NCI-H1092 treated with DMSO at 0.1 percent for 48 hours (cell line): ENCODE measurements at places on chromosomes 5 and 9.

- no peak for DNase-seq
Observed at GRCh38 chr5:31733371-31733770, 94.4 kb downstream of the PDZD2 start.

GRCh38 chr5:78726571-78726970, 78.0 kb upstream of the LHFPL2 start:
- no peak for DNase-seq

DNA sequence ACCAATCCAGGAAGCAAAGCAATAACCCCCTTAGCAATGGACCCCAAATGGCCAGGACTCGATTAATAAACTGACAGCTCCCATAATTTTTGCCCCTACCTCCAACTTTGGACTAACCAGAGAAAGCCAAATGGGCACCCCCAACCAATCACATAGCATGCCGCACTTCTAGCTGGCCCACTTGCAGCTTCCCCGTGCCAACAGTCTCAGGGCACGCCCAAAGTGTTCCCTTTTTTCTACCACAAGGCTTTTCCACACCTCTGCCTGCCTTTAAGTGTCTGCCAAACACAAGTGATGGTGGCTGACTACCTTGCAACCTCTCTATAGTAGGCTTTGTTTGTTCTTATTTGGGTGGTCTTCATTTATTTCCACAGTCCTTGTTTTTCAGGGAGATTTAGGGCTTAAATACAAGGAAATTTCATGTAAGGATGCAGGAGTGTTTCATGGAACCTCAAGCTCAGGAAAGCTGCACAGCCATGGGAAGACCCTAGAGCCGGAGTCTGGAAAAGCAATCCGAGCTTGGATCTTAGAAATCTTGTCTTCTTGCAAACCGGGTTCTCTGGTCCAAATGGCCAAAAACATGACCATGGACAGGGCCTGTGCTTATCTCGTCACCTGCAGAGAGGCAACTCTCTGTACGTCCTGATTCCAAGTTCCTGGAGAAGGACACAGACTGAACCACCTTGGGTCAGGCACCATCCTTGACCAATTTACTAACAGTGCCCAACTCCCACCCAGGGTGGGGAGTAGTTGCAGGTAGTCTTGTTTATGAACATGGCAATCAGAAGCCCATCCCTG, 89.2 kb downstream of the THBS4 start:
- DNase-seq, result no peak

- no peak for DNase-seq
Observed at GRCh38 chr9:129850821-129851550, 15.7 kb downstream of the USP20 start.

- DNase-seq, result peak; percentile 44
Observed at GRCh38 chr9:3698076-3698475, 172.3 kb upstream of the RFX3 start.

GRCh38 chr5:170863646-170864045, 1.8 kb downstream of the RANBP17 start:
- no peak for DNase-seq

DNA sequence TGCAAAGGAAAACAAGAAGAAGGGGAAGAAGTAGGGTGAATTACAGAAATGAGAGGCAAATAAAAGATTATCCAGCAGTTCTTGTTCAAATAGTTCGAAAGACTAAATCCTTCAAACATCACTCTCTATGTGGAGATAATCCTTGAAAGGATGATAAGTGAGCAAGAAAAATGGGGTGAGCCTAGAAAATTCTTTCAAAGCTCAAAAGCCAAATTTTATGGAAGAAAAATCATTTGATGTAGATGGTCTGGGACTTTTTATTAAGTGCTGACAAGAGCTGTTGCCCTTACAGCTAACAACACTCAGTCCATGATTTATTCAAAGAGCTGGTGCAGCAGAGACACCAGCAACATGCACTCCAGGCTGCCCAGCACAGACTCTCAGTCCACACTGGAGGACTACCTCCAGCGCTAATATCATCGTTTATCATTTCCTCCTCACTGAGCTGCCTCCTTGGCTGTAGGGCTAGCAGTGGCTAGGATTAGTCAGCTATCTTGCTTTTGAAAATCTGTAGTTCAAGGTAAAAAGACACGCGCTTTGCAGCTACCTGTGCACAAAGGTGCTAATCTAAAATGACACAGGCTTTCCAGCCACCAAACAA, 264.8 kb upstream of the KIF2A start:
- DNase-seq, result no peak

GRCh38 chr5:39946356-39947045, 521.7 kb upstream of the DAB2 start:
- no peak for DNase-seq

DNA sequence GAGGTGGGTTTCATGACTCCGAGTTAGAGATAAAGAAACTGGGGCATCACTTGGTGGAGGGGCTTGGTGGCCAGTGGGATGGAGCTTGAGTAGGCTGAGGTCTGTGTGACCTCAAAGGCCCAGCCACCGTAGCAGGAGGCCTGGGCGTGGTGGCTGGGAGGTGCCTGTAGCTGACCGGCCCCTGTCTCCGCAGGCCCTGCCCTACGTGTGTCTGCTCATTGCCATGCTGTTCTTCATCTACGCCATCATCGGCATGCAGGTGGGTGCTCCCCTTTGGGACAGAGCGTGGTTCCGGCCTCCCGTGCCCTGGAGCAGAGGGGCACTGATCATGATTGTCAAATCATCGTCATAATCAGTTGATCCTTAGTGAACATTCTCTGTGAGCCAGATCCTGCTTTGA, 196.2 kb downstream of the CACNA1B start:
- no peak for DNase-seq
